ENCODE measurements at places on chromosomes 7 and 10. TPM values are rescaled to one million over a fixed set of nuclear protein-coding genes. Genes with fewer than 3 reads are reported as not detected.

DNA sequence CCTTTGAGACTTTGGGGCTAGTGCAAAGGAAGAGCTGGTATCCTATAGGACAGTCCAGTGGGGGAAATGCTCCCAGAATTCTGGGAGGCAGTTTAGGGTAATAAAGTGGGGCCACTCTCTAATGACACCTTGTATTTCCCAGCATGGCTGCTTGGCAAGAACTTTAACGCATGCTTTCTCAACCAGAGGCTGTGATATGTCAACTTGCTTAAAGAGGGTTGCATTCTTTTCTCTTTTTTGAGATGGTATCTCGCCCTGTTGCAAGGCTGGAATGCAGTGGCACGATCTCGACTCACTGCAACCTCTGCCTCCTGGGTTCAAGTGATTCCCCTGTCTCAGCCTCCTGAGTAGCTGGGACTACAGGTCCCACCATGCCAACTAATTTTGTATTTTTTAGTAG lies 38.4 kb downstream of the ALDH18A1 start:
- H3K27ac ChIP-seq: no peak overlapping the region
- no peaks in the 10 kb centered on the region for H3K27me3 ChIP-seq
- no peak overlapping the region for H3K4me3 ChIP-seq
- DNase-seq: no peak
- H3K36me3 ChIP-seq: peaks cover 52% of the 10 kb centered on the region

DNA sequence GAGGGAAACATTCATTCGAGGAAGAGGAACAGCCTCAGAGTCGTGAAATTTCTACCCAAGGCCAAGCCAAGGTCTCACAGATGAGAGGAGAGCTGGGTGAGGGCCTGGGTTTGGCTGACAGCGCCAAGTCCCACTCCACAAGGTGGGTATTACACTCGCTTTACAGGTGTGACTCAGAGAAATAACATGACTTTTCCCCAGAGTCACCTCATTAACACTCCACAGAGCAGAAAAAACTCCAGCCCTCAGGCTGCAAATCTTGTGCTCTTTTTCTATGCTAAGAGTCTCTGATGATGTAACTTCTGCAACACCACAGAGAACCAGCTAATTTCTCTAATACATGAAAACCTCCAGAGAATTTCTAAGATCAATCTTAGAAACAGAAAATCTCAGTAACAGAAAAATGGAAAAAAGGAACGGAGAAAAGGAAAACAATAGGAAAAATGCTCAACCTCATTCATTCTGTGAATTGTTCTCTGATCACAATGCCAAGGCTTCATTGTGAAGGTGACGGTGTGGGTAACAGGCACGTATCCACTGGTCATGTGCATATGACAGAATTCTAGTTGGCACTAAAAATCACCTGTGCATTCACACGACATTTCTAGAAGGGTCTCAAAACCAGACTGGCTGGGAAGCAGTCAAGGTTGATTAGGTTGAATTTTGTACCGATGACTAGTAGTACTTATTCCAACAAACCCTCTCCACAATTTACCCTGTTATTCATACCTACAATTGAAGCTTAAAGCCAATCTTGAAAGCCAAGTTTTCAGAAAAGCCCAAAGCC lies 20.3 kb downstream of the YWHAG start:
- no peak overlapping the region for H3K27ac ChIP-seq
- no peak overlapping the region for H3K4me3 ChIP-seq
- no peaks in the 10 kb centered on the region for H3K27me3 ChIP-seq
- H3K36me3 ChIP-seq: peaks cover 29% of the 10 kb centered on the region
- H3K4me1 ChIP-seq: peaks cover 69% of the 10 kb centered on the region
- no peak for DNase-seq

GRCh38 chr10:62001898-62002297 lies 100.4 kb downstream of the ARID5B start:
- no peaks in the 10 kb centered on the region for H3K27me3 ChIP-seq
- peaks cover 92% of the 10 kb centered on the region for H3K4me1 ChIP-seq
- no peak for DNase-seq
- H3K27ac ChIP-seq: peak overlapping the region; percentile 86
- H3K36me3 ChIP-seq: peaks cover 89% of the 10 kb centered on the region
- H3K4me3 ChIP-seq: peak overlapping the region; percentile 28

- H3K4me3 ChIP-seq: no peak overlapping the region
- peaks cover 17% of the 10 kb centered on the region for H3K4me1 ChIP-seq
- H3K36me3 ChIP-seq: no peaks in the 10 kb centered on the region
- DNase-seq: no peak
Measured at GRCh38 chr10:84540022-84540616, 211.7 kb downstream of the CCSER2 start.

GRCh38 chr7:23893176-23893941 lies 183.3 kb downstream of the STK31 start:
- H3K4me3 ChIP-seq: no peak overlapping the region
- H3K27me3 ChIP-seq: peaks cover 17% of the 10 kb centered on the region
- H3K36me3 ChIP-seq: no peaks in the 10 kb centered on the region
- peaks cover 30% of the 10 kb centered on the region for H3K4me1 ChIP-seq
- H3K27ac ChIP-seq: no peak overlapping the region

The RSPH10B gene
- not detected for total RNA-seq

The NME8 gene
- not detected for total RNA-seq

The SP4 gene
- 15.4 TPM for total RNA-seq

DNA sequence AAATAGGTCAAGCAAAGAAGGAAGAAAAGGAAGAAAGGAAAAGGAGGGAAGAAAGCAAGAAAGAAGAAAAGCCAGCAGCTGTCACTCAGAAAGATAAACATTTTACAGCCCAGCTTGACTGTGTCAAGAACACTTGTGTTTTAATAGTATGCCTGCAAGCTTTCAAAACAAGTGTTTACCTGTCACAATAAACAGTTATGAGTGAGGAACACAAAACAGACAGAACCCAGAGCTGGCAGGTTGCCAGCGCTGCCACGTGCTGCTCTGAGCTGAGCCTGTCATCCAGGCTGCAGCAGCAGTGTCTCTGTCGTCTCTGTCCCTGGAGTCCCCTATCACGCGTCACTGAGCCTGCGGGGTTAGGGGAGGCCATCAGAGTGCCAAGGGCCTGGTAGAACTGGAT lies 827.6 kb upstream of the AUTS2 start:
- no peak overlapping the region for H3K4me3 ChIP-seq
- no peaks in the 10 kb centered on the region for H3K4me1 ChIP-seq
- no peaks in the 10 kb centered on the region for H3K27me3 ChIP-seq
- H3K27ac ChIP-seq: no peak overlapping the region
- H3K36me3 ChIP-seq: no peaks in the 10 kb centered on the region
- no peak for DNase-seq

DNA sequence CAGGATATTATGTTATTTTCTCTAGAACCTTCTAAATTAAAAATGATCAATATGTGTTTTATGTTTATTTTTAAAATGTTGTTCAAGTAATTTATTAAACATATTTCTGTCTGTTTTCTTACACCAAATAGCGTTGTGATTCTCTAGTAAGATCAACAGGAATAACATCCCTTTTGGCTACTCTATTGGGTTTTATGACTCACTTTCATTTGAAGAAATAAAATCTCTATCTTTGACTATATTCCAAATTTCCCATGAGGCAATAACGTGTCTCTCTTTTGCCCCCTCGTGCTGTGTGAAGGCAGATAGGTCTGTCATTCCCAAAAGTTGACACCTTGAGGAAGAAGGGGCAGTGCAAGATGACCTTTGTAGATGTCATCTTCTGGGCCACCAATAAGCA lies 40.9 kb downstream of the ITGA8 start:
- no peaks in the 10 kb centered on the region for H3K4me1 ChIP-seq
- H3K36me3 ChIP-seq: no peaks in the 10 kb centered on the region
- H3K27ac ChIP-seq: no peak overlapping the region
- H3K27me3 ChIP-seq: peaks cover 20% of the 10 kb centered on the region
- no peak overlapping the region for H3K4me3 ChIP-seq

GRCh38 chr10:32000937-32001336 lies 55.3 kb downstream of the KIF5B start:
- peaks cover 2% of the 10 kb centered on the region for H3K4me1 ChIP-seq
- DNase-seq: no peak
- H3K27me3 ChIP-seq: no peaks in the 10 kb centered on the region
- no peak overlapping the region for H3K4me3 ChIP-seq
- H3K36me3 ChIP-seq: no peaks in the 10 kb centered on the region

GRCh38 chr7:77419102-77419501 lies 3.0 kb upstream of the GSAP start:
- H3K27me3 ChIP-seq: peaks cover 2% of the 10 kb centered on the region
- DNase-seq: no peak
- H3K4me1 ChIP-seq: peaks cover 28% of the 10 kb centered on the region
- H3K36me3 ChIP-seq: no peaks in the 10 kb centered on the region

GRCh38 chr10:93039721-93040120 lies 20.9 kb upstream of the CYP26C1 start:
- H3K27me3 ChIP-seq: no peaks in the 10 kb centered on the region
- no peak overlapping the region for H3K27ac ChIP-seq
- no peaks in the 10 kb centered on the region for H3K4me1 ChIP-seq
- peak; percentile 26 for DNase-seq
- H3K36me3 ChIP-seq: peaks cover 1% of the 10 kb centered on the region

GRCh38 chr7:155457544-155458110 lies 302 bp upstream of the EN2 start:
- H3K4me3 ChIP-seq: peak overlapping the region; percentile 63
- H3K27me3 ChIP-seq: peaks cover 75% of the 10 kb centered on the region
- DNase-seq: no peak
- H3K4me1 ChIP-seq: peaks cover 23% of the 10 kb centered on the region

DNA sequence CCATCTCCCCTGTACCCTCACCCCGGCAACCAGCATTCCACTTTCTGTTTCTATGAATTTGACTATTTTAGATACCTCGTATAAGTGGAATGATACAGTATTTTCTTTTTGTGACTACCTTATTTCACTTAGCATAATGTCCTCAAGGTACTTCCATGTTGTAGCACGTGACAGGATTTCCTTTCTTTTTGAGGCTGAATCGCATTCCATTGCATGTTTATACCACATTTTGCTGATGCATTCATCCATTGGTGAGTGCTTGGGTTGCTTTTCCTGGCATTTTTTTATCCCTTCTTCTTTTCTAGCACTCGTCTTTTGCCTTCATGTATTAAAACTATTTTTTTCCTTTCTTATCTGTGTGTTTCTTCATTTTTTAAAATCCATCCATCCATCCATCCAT lies 22.3 kb upstream of the EXOC6 start:
- peaks cover 21% of the 10 kb centered on the region for H3K4me1 ChIP-seq
- H3K27ac ChIP-seq: no peak overlapping the region
- no peaks in the 10 kb centered on the region for H3K27me3 ChIP-seq
- no peak overlapping the region for H3K4me3 ChIP-seq
- no peaks in the 10 kb centered on the region for H3K36me3 ChIP-seq

GRCh38 chr7:13628239-13629001 lies 361.0 kb downstream of the ETV1 start:
- no peaks in the 10 kb centered on the region for H3K36me3 ChIP-seq
- no peaks in the 10 kb centered on the region for H3K27me3 ChIP-seq

DNA sequence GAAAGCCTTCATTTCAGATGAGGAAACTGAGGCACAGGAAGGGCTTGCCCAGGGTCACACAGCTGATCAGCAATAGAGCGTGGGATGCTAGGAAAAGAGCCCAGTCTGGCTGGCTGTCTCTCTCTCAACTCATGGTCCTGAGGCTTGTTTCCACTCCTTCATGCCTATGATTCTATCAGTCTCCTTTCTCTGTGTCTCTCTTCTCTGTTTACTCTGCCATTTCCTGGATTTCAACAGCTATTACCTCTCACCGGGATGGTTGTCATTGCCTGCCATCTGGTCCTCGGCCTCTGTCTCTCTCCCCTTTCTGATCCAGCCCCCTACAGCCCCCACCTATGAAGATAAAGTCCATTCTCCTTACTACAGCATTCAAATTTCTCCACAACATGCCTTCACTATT lies 93.3 kb upstream of the AGBL3 start:
- H3K36me3 ChIP-seq: peaks cover 9% of the 10 kb centered on the region
- no peak for DNase-seq
- peaks cover 8% of the 10 kb centered on the region for H3K4me1 ChIP-seq
- no peak overlapping the region for H3K27ac ChIP-seq
- no peak overlapping the region for H3K4me3 ChIP-seq
- no peaks in the 10 kb centered on the region for H3K27me3 ChIP-seq

GRCh38 chr10:77643795-77644468 lies 6.3 kb upstream of the KCNMA1 start:
- DNase-seq: peak; percentile 37
- H3K36me3 ChIP-seq: no peaks in the 10 kb centered on the region
- no peak overlapping the region for H3K4me3 ChIP-seq
- no peak overlapping the region for H3K27ac ChIP-seq

DNA sequence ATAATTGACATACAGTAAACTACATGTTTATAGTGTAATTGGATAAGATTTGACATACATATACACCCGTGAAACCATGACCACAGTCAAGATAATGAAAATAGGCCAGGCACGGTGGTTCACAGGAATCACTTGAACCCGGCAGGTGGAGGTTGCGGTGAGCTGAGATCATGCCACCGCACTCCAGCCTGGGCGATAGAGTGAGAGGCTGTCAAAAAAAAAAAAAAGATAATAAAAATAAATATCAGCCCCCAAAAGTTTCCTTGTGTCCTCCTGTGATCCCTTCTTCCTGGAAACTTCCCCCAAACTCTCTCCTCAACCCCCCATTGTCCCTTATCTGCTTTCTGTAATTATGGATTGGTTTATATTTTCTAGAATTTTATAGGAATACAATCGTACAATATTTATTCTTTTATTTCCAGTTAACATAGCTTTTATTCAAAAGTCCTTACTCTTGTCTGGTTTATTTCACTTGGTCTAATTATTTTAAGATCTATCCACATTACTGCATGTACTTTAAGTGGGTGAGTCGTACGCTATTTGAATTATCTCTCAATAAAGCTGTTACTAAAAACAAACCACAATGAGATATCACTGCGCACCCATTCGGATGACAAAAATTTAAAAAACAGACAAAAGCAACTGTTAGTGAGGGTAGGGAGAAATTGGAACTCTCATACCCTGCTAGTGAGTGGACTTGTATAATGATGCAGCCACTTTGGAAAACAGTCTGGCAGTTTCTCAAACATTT lies 30.1 kb upstream of the TNPO3 start:
- no peak for DNase-seq
- no peaks in the 10 kb centered on the region for H3K27me3 ChIP-seq

DNA sequence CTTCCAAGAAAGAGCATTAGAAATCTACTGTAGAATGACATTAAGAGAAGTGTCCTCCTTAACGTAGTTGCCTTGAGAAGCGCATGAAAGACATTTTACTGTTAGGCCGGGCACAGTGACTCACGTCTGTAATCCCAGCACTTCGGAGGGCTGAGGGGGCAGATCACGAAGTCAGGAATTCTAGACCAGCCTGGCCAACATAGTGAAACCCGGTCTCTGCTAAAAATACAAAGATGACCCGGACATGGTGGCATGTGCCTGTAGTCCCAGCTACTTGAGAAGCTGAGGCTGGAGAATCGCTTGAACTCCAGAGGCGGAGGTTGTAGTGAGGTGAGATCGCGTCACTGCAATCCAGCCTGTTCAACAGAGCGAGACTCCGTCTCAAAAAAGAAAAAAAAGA lies 28.9 kb downstream of the TARP start:
- no peak for DNase-seq
- no peak overlapping the region for H3K27ac ChIP-seq
- H3K36me3 ChIP-seq: no peaks in the 10 kb centered on the region
- H3K27me3 ChIP-seq: no peaks in the 10 kb centered on the region
- no peak overlapping the region for H3K4me3 ChIP-seq
- no peaks in the 10 kb centered on the region for H3K4me1 ChIP-seq

GRCh38 chr7:47361746-47362215 lies 220.1 kb downstream of the TNS3 start:
- H3K4me3 ChIP-seq: no peak overlapping the region
- no peaks in the 10 kb centered on the region for H3K27me3 ChIP-seq
- DNase-seq: peak; percentile 43
- H3K27ac ChIP-seq: no peak overlapping the region
- no peaks in the 10 kb centered on the region for H3K36me3 ChIP-seq

The TBX20 gene
- total RNA-seq: not detected

The ALKBH4 gene
- total RNA-seq: 5.7 TPM
